ENCODE measurements at places on chromosomes 2 and 18.

DNA sequence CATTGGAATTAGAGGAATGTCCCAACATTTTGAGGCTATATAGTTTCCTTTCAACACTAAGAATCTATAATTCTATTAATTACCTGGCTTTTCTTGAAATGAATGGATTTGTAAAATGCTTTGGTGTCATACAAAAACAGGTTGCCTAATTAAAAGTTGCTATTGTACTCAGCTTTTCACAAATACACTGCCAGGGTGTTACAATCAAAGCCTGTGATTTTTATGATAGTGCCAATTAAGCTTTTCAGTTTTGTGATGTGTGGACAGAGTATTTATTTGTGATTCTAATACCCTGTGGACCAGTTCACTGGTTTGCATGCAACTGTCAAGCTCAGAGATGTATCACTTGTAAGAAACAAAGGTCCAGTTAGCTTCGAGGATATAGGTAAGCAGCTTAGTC lies 71.8 kb downstream of the NAB1 start:
- no peak for DNase-seq

DNA sequence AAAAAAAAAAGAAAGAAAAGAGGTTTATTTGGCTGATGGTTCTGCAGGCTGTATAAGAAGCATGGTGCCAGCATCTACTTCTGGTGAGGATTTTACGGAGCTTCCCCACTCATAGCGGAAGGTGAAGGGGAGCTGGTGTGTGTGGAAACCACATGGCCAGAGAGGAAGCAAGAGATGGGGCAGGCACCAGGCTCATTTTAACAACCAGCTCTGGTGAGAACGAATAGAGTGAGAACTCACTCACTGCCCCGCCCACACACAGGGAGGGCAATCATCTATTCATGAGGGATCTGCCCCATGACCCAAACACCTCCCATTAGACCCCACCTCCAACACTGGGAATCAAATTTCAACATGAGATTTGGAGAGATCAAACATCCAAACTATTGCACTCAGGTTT lies 68.5 kb downstream of the MOGAT1 start:
- no peak for DNase-seq

- DNase-seq, result no peak
Measured at GRCh38 chr2:176093145-176093897, 800 bp downstream of the HOXD13 start.

DNA sequence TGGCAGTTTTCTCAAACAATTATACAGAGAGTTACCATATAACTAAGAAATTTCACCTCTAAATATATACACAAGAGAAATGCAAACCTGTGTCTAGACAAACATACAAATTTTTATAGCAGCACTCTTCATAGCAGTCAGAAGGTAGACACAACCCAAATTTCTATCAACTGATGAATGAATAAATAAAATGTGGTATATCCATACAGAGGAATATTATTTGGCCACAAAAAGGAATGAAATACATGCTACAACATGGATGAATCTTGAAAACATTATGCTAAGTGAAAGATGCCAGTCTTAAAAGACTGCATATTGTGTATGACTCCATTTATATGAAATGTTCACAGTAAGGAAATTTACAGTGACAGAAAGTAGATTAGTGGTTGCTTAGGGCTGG lies 30.6 kb upstream of the KDM3A start:
- no peak for DNase-seq

GRCh38 chr2:142286618-142287017 lies 155.8 kb upstream of the LRP1B start:
- no peak for DNase-seq

- no peak for DNase-seq
Measured at GRCh38 chr2:143698888-143699570, 569.8 kb downstream of the ARHGAP15 start.

- DNase-seq, result no peak
Measured at GRCh38 chr2:160125366-160125765, 63.0 kb upstream of the PLA2R1 start.

- no peak for DNase-seq
Measured at GRCh38 chr18:32760391-32760790, 12.4 kb downstream of the KLHL14 start.

- no peak for DNase-seq
Measured at GRCh38 chr2:193963472-193964119, 1693.4 kb upstream of the SLC39A10 start.

DNA sequence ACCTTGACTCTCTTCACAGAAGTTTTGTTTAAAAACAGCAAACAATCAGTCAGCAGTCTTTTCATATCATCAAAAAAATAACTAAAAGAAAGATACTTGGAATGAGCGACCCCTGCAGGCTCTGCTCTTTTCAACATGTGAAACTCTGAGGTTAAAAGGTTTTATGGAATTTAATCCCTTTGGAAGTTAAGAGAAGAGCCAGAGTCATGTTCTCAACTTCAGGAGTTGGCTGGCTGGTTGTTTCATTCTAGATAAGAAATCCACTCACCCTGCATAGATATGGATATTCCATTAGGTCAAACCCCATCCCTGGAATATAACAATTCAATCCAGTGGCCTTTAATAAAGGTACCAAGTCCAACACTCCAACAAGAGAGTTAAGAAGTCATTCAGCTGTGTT lies 115.6 kb upstream of the RMDN2 start:
- no peak for DNase-seq

DNA sequence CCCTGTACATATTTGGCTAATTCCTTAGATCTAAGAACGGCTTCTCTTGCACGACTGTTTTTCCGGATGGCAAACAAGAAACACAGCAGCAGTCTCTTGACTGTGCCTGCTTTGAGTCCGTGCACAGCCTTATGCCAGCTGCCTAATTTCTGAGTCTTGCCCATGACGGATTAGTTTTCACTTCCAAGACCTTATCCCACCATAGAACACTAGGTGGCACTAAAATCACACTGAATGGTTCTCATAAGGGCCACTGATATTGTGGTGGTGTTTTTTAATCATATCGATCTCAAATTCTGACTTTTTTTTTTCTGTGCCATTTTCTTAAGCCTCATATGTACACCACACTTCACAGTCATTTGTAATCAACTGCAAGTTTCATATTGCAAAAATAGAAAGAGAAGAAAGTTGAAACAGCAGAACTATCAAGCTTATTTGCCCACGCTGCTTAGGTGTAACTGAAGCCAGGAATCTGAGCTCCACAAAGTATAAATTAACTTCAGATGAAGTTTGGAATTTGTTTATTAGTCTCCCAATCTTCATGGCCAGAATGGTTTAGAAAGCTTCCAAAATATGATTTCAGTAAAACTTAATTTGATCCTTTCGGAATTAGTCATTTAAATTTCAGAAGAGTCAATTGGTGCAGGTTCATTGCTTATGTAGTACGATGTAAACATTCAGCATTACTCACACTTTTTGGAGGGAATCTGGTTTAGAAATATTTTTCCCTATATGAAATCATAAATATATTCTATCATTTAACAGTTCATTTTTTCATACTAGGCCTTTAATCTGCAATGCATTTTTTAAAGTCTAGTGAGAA lies 45.5 kb upstream of the SCN7A start:
- DNase-seq, result no peak

DNA sequence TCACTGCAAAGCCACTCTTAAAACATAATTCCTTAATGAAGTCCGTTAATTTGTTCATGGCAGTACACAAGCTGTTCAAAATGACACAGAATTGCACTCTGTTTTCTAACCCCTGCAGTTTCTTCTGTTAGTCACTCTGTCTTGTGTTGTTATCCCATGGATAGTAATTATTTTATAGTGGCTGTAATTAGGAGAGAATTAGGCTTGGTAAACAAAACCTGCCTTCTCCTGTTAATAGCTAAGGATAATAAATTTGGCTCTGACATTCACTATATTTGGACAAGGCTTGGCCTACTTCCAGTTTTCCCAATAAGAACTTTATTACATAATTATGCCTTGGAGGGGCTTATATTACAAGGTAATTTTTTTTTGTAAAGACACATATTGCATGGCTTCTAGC lies 330.3 kb upstream of the FIGN start:
- DNase-seq, result no peak

DNA sequence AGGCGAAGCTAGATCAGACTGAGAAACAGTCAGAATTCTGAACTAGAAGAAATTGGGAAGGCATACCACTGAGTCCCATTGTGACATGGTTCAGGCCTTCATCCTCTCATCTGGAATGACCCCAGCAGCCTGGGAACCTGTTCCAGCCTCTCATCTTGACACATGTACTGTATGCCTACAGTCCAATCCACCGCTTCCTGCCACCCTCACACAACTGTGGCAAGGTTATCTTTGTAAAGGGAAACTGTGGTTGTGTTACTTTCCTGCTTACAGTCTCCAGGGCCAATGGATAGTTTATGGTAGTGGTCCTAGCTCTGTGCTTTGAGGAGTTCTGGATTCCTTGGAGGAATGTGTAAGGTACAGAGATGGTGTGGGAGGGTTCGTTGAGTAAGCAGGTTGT lies 296.9 kb upstream of the TRIB2 start:
- no peak for DNase-seq

DNA sequence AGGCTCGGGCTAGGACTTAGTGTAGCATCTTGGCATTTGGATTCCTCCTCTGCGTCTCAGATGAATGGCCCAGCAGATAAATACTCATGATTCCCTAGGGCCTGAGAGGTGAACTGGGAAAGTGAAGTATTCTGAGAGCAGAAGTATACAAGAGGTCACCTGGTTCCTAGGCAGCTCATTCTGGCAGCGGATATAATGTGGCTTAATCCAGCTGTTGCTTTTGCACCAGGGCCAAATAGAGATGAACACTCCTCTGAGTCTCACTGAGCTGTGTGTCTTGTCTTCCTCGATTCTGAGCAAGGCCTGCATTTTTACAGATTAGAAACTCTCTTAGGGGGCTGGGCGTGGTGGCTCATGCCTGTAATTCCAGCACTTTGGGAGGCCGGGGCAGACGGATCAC lies 196.1 kb downstream of the SLC4A3 start:
- DNase-seq, result no peak

Data from stimulated activated CD4-positive, alpha-beta T cell treated with anti-CD3 and anti-CD28 coated beads, Interleukin-1b, Interleukin-23, amount 100 ng/mL, for 1 hour (primary cell).